ENCODE measurements at places on chromosomes 12 and 14. TPM values are rescaled to one million over a fixed set of nuclear protein-coding genes. Genes with fewer than 3 reads are reported as not detected.
A peak's percentile ranks its signal among the peaks of the same experiment; 100 is the strongest.

DNA sequence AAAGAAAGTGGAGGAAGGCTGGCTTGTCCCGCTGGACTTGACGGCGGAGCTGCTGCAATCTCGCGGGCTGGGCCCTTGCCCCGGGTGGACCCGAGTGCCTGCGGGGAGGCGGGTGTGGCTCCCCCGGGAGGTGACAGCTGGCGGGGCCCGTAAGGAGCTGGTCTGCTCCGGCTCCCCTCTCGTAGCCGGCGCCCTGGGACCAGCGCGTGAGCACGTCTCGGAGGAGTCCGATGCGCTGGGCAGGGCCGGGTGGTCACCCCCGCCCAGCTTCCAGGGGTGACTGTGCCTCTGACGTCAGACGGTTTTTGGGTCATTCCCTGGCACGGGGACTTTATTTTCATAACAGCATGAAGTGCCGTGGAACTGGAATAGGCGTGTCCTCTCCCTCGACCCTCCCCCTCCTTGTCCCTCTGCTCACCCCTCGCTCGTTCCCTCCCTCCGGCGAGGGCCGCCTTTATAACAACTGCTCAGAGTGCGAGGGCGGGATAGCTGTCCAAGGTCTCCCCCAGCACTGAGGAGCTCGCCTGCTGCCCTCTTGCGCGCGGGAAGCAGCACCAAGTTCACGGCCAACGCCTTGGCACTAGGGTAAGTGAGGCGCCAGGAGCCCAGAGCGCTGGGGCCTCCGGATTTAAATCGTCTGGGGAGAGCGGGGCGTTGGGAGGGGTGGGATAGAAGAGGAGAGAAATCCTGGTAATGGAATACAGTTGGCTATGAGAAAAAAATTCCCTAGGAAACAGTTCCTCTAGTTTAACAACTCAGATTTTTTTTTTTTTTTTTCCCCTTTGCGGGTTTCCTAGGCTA, at the start of gene GPRC5A:
TSS of gene GPRC5A (plus strand) at position 483 of the 801 bp plus-strand sequence. CDS start 16,688 bp downstream, outside the sequence.
- H3K4me3 ChIP-seq: peak within 1 kb of the TSS; percentile 57
- no peaks in the 10 kb centered on the region for H3K36me3 ChIP-seq
- no peaks in the 10 kb centered on the region for H3K27me3 ChIP-seq
- DNase-seq: peak; percentile 87
- peak within 1 kb of the TSS; percentile 94 for H3K27ac ChIP-seq

GRCh38 chr12:71947645-71948105, 9.0 kb downstream of the TPH2 start:
- H3K4me3 ChIP-seq: no peak overlapping the region
- no peaks in the 10 kb centered on the region for H3K36me3 ChIP-seq
- no peak for DNase-seq
- no peaks in the 10 kb centered on the region for H3K4me1 ChIP-seq
- no peak overlapping the region for H3K27ac ChIP-seq
- H3K27me3 ChIP-seq: peaks cover 4% of the 10 kb centered on the region

DNA sequence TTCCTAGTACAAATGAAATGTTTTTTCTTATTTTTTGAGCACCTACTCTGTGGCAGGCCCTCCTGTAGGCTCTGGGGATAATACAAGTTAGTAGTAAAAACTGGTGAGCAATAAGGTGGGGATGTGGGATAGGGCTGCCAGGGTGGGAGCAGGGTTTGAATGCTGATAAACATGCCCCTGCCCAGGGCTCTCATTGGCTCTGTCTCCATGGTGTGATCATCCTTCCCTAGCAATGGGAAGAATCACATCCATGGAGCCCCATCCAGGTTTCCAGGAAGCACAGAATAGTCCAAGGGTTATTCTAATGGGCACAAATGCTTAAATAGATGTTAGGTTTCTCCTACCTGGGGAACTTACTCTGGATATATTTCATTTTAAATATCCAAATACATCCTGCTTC, 45.5 kb downstream of the GIT2 start:
- no peaks in the 10 kb centered on the region for H3K27me3 ChIP-seq
- H3K36me3 ChIP-seq: peaks cover 18% of the 10 kb centered on the region
- DNase-seq: no peak
- no peak overlapping the region for H3K27ac ChIP-seq
- no peaks in the 10 kb centered on the region for H3K4me1 ChIP-seq

GRCh38 chr14:48350971-48351370, 675.6 kb upstream of the MDGA2 start:
- H3K36me3 ChIP-seq: no peaks in the 10 kb centered on the region
- no peak overlapping the region for H3K27ac ChIP-seq
- no peak overlapping the region for H3K4me3 ChIP-seq
- H3K27me3 ChIP-seq: no peaks in the 10 kb centered on the region

DNA sequence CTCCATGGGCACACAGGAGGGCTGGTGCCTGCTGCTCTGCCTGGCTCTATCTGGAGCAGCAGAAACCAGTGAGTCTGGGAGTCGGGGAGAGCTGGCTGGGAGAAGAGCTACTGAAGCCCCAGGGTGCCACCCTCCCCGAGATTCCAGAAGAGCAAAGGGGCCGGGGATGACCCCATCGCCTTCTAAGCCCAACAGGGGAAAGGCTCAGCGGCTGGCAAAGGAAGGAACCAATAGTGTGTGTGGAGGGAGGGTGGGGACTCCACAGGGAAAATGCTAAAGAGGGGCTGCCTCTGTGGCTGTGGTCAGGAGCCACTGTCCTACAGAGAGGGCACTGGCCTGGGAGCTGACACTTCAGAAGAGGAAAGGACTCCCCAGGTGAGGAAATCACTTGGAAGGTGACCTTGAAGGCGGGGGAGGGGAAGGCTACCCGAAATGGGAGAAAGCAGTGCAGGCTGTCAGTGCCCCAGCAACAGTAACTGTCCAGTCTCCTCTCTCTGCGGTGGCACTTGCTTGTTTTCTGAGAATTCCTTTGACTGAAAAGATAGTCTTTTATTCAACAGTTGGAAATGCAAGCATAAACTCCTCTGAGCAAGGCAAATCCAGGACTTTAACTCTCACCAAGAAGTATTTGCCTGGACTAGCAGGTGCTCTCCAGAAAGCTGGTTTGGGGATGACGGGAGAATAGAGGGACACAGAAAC, 552 bp downstream of the TAPBPL start:
- H3K27ac ChIP-seq: peak overlapping the region; percentile 72
- H3K27me3 ChIP-seq: no peaks in the 10 kb centered on the region
- H3K36me3 ChIP-seq: peaks cover 2% of the 10 kb centered on the region
- peaks cover 20% of the 10 kb centered on the region for H3K4me1 ChIP-seq

DNA sequence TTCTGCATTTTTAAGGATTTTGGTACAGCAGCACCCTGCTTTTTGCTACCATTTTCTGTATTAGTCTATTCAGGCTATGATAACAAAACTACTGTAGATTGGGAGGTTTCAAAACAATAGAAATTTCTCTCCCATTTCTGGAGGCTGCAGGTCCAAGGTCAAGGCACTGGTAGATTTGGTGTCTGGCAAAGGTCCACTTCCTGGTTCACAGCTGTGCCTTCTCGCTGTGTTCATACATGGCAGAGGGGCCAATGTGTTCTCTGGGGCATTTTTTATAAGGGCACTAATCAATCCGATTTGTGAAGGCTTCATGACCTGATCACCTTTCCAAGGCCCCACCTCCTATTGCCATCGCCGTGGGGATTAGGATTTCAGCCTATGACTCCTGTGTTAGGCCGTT, 268.1 kb upstream of the RTL1 start:
- H3K4me1 ChIP-seq: no peaks in the 10 kb centered on the region
- no peak for DNase-seq
- H3K36me3 ChIP-seq: no peaks in the 10 kb centered on the region

- peaks cover 28% of the 10 kb centered on the region for H3K4me1 ChIP-seq
- no peak overlapping the region for H3K27ac ChIP-seq
- H3K36me3 ChIP-seq: no peaks in the 10 kb centered on the region
- H3K4me3 ChIP-seq: no peak overlapping the region
These were observed 197.4 kb downstream of the SLC25A21 start for GRCh38 chr14:36974985-36975384.

- DNase-seq: no peak
- H3K27ac ChIP-seq: no peak overlapping the region
- H3K27me3 ChIP-seq: no peaks in the 10 kb centered on the region
- H3K4me1 ChIP-seq: no peaks in the 10 kb centered on the region
- H3K36me3 ChIP-seq: no peaks in the 10 kb centered on the region
These were observed 1009.8 kb downstream of the NRXN3 start for GRCh38 chr14:79179985-79180384.

GRCh38 chr14:82710267-82710841, 1176.7 kb upstream of the SEL1L start:
- H3K36me3 ChIP-seq: no peaks in the 10 kb centered on the region
- H3K27ac ChIP-seq: no peak overlapping the region
- no peak for DNase-seq
- H3K4me3 ChIP-seq: no peak overlapping the region
- no peaks in the 10 kb centered on the region for H3K27me3 ChIP-seq

DNA sequence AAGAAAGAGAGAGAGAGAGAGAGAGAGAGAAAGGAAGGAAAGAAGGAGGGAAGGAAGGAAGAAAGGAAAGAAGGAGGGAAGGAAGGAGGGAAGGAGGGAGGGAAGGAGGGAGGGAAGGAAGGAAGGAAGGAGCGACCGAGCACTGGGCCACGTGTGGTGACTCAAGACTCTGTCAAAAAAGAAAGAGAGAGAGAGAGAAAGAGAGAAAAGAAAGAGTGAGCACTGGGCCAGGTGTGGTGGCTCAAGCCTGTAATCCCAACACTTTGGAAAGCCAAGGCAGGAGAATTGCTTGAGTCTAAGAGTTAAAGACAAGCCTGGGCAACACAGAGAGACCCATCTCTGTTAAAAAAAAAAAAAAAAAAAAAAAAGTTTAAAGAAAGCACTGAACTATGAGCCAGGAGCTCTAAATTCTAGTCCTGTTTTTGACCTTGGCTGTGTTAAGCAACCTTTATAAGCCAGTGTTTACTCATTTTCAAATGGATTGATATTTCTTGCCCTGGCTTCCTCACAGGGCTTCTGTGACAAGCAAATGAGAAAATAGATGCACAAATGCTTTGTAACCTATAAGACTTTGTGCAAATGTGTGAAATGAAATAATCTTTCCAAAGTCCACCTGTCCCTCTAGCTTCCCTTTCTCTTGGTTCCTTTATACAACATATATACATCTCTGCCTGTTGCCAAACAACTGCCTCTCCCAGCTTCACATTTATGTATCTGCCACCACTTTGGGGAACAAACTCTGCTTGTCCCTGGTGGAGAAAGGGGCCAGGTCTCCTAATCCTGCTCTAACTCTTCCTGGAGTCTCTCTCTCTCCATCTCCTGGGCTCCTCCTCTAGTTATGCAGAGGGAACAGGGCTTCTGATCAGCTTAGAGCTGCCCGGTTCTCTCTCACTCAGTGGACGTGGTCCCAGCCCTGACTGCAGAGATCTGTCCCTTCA, 16.1 kb upstream of the PLEKHG6 start:
- no peaks in the 10 kb centered on the region for H3K36me3 ChIP-seq
- H3K27ac ChIP-seq: peak overlapping the region; percentile 80
- DNase-seq: no peak
- peaks cover 28% of the 10 kb centered on the region for H3K4me1 ChIP-seq
- H3K27me3 ChIP-seq: no peaks in the 10 kb centered on the region

DNA sequence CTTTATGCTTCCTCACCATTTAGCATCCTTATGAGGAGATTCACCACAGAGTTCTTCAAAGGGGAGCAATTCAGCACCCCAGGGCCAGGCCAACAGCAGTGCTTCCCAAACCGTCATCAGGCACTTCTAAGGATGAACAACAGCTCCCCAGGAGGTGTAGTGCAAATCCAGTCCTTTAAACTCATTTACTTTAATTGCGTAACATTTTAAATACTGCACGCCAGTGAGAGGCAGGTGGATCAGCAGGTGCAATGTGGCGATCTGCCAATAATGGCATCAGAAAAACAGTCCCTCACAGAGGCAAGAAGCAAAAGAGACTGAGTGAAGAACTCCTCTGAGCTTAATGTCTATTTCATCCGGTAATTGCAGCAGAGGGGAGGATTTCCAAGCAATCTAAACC, 770.9 kb upstream of the FOXG1 start:
- H3K36me3 ChIP-seq: no peaks in the 10 kb centered on the region
- no peak for DNase-seq
- H3K27me3 ChIP-seq: no peaks in the 10 kb centered on the region
- no peak overlapping the region for H3K4me3 ChIP-seq
- no peaks in the 10 kb centered on the region for H3K4me1 ChIP-seq

GRCh38 chr14:32900547-32900946, 38.1 kb upstream of the NPAS3 start:
- H3K4me3 ChIP-seq: no peak overlapping the region
- no peaks in the 10 kb centered on the region for H3K27me3 ChIP-seq
- no peak for DNase-seq
- H3K4me1 ChIP-seq: no peaks in the 10 kb centered on the region
- H3K27ac ChIP-seq: no peak overlapping the region

DNA sequence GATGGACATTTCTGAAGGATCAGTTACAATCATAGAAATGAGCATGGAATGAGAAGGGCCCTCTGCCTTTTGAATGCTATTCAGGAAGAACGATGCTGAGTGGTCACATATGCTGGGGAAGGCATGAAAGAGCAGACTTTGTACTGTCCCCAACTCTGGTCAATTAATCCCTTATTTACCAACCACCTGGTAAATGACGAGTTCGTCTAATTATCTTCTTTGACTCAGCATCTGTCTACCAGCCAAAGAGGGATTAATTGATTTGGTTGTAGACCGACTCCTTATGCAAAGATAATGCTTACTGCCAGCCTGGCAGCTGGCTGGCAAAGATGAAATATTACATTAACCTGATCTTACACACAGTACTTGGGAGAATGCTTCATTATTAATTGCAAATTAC, 152.2 kb downstream of the CHST11 start:
- no peak overlapping the region for H3K4me3 ChIP-seq
- no peak for DNase-seq
- no peak overlapping the region for H3K27ac ChIP-seq
- peaks cover 12% of the 10 kb centered on the region for H3K4me1 ChIP-seq
- no peaks in the 10 kb centered on the region for H3K36me3 ChIP-seq
- no peaks in the 10 kb centered on the region for H3K27me3 ChIP-seq

GRCh38 chr14:103372552-103373304, 12.5 kb upstream of the MARK3 start:
- DNase-seq: peak; percentile 84
- no peak overlapping the region for H3K4me3 ChIP-seq
- H3K4me1 ChIP-seq: peaks cover 14% of the 10 kb centered on the region
- peak overlapping the region; percentile 55 for H3K27ac ChIP-seq
- no peaks in the 10 kb centered on the region for H3K27me3 ChIP-seq

- H3K4me3 ChIP-seq: no peak overlapping the region
- no peak for DNase-seq
- H3K27ac ChIP-seq: peak overlapping the region; percentile 60
- H3K4me1 ChIP-seq: peaks cover 41% of the 10 kb centered on the region
- no peaks in the 10 kb centered on the region for H3K27me3 ChIP-seq
These were observed 95.4 kb downstream of the ITPR2 start for GRCh38 chr12:26737487-26738030.

PRIMA1 gene
- polyA plus RNA-seq: not detected

KRT83 gene
- not detected for polyA plus RNA-seq

CFAP54 gene
- 0.46 TPM for polyA plus RNA-seq

RDH5 gene
- 0.67 TPM for polyA plus RNA-seq

RNF212B gene
- not detected for polyA plus RNA-seq

TMTC1 gene
- polyA plus RNA-seq: 3.7 TPM

SLC25A29 gene
- polyA plus RNA-seq: 11.1 TPM

ACIN1 gene
- 104 TPM for polyA plus RNA-seq

Data from keratinocyte (primary cell).